ENCODE measurements at places on chromosomes 7 and 10. TPM values are rescaled to one million over a fixed set of nuclear protein-coding genes. Genes with fewer than 3 reads are reported as not detected.
A peak's percentile ranks its signal among the peaks of the same experiment; 100 is the strongest.

DOCK1 gene
- 59.9 TPM for total RNA-seq

ALOX5 gene
- total RNA-seq: not detected

PRKCQ gene
- not detected for total RNA-seq

GPER1 gene
- total RNA-seq: 7.1 TPM

PLEKHA8 gene
- 9.1 TPM for total RNA-seq

PEX1 gene
- total RNA-seq: 9.2 TPM

- peak overlapping the region; percentile 75 for H3K27ac ChIP-seq
- H3K4me3 ChIP-seq: peak overlapping the region; percentile 63
- peaks cover 26% of the 10 kb centered on the region for H3K27me3 ChIP-seq
- no peaks in the 10 kb centered on the region for H3K36me3 ChIP-seq
- peak; percentile 26 for DNase-seq
- H3K4me1 ChIP-seq: peaks cover 25% of the 10 kb centered on the region
Observed at GRCh38 chr7:51009716-51010496, 227.2 kb upstream of the GRB10 start.

DNA sequence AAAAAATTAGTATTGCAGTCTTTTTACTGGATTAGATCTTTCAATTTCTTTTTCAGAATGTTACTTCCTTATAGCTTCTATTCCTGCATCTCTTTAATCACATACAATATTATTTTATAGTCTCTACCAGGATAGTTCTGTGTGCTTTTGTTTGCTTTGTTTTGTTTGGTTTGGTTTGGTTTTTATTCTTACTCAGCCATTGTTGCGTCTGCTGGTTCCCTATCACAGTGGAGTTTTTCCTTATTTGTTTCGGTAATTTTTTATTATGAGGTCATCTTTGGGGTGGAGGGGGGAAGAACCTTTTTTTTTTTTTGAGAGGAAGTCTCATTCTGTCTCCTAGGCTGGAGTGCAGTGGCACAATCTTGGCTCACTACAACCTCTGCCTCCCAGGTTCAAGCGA is 9.0 kb upstream of the BAIAP2L1 start:
- H3K27me3 ChIP-seq: no peaks in the 10 kb centered on the region
- H3K4me3 ChIP-seq: no peak overlapping the region
- H3K36me3 ChIP-seq: no peaks in the 10 kb centered on the region
- H3K27ac ChIP-seq: no peak overlapping the region
- DNase-seq: no peak

DNA sequence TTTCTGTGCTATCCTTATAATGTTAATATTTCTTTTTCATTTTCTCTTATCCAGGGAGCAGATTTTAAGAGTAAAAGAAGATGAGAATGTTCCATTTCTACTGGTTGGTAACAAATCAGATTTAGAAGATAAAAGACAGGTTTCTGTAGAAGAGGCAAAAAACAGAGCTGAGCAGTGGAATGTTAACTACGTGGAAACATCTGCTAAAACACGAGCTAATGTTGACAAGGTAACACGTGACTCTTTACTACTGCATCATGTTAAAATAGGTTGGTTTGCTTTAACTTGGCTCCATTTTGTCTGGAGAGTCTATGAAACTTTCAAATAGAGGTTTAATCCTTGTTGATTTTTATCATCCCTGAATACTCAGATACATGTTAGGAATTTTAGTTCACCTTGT is 73.3 kb downstream of the RALA start:
- H3K27me3 ChIP-seq: no peaks in the 10 kb centered on the region
- no peak overlapping the region for H3K4me3 ChIP-seq
- no peak for DNase-seq
- H3K36me3 ChIP-seq: peaks cover 63% of the 10 kb centered on the region
- H3K4me1 ChIP-seq: peaks cover 42% of the 10 kb centered on the region
- H3K27ac ChIP-seq: peak overlapping the region; percentile 27

DNA sequence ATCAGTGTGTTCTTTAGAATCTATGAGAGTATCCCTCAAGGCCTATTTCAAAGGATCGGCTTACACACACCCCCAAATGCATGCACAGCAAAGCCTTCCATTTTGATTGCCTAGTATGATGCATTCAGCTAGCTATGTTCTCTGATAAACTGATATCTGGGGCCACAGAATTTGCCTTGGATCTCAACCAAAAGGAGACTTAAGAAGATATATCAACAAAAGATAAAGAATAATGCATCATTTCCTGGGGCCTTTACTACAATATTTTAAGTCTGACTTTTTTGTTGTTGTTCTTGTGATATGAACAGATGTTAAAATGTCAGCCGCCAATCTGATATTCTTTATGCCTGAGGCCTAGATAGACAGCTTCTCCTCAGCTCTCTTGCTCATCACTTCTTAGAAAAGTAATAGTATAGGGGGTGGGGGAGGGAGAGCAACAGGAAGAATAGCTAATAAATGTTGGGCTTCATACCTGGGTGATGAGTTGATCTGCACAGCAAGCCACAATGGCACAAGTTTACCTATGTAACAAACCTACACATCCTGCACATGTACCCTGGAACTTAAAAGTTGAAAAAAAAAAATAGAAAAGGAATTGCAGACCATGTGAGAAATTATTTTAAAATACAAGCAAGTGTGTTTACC is 792.9 kb upstream of the GHITM start:
- no peak for DNase-seq
- H3K4me3 ChIP-seq: no peak overlapping the region
- no peaks in the 10 kb centered on the region for H3K27me3 ChIP-seq
- no peak overlapping the region for H3K27ac ChIP-seq

- peaks cover 45% of the 10 kb centered on the region for H3K27me3 ChIP-seq
- H3K4me3 ChIP-seq: no peak overlapping the region
- H3K36me3 ChIP-seq: no peaks in the 10 kb centered on the region
- H3K4me1 ChIP-seq: peaks cover 27% of the 10 kb centered on the region
- no peak for DNase-seq
Observed at GRCh38 chr7:50805447-50806125, 22.9 kb upstream of the GRB10 start.

- H3K4me1 ChIP-seq: no peaks in the 10 kb centered on the region
- no peak overlapping the region for H3K27ac ChIP-seq
- no peaks in the 10 kb centered on the region for H3K27me3 ChIP-seq
- no peaks in the 10 kb centered on the region for H3K36me3 ChIP-seq
Observed at GRCh38 chr7:32043688-32044087, 26.5 kb downstream of the PDE1C start.

DNA sequence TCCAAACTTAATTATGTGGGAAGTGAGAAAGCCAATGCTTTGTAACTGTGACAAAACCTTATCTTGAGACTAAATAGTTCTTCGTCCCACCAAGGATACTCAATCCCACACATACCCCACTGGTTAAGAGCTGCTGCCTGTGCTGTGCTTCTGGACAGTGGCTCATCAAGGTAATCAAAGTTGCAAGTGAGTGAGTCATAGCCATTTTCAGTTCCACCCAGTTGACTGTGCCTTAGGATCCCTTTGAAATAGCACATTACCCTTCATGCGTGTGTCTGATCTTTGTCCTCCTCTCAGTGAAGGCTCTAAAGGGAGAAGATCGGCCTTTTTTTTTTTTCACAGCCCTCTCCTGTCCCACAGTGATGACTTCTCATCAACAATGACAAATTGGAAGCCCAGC is 706.0 kb upstream of the AUTS2 start:
- H3K4me3 ChIP-seq: no peak overlapping the region
- DNase-seq: no peak
- H3K4me1 ChIP-seq: no peaks in the 10 kb centered on the region
- no peaks in the 10 kb centered on the region for H3K36me3 ChIP-seq
- H3K27me3 ChIP-seq: no peaks in the 10 kb centered on the region

DNA sequence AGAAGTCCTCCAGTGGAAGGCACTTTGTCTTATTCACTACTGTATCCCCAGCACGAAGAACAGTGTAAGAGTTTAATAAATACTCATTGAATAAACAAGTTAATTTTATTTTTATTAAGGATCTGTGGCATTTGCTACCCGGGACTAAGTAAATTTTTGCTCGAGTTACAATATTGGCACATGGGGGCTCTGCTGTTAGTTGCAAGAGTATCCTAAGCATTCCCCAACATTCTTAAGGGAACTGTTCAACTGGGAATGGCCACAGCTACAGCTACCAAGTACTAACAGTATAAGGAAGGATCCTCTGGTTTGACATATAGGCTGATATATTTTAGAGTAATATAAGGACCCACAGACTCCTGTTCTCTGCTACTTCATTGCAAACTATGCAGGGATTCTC is 8.7 kb upstream of the LRRTM3 start:
- no peaks in the 10 kb centered on the region for H3K36me3 ChIP-seq
- H3K4me3 ChIP-seq: no peak overlapping the region
- no peaks in the 10 kb centered on the region for H3K27me3 ChIP-seq
- H3K4me1 ChIP-seq: no peaks in the 10 kb centered on the region
- no peak for DNase-seq

DNA sequence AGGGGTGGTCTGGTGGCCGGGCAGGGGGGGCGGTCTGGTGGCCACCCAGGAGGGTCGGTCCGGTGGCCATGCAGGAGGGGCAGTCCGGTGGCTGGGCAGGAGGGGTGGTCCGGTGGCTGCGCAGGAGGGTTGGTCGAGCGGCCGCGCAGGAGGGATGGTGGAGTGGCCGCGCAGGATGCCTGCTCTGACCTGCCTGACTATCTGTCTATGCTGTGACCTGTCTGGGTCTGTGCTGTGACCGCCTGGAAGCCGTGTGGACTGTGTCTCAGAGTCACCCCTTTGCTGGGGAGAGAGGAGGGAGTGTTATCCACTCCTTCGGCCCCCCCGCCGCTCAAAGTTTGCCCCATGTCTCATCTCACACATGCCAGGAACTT is 113.2 kb downstream of the ACTR3B start:
- H3K27ac ChIP-seq: no peak overlapping the region
- H3K27me3 ChIP-seq: no peaks in the 10 kb centered on the region
- no peaks in the 10 kb centered on the region for H3K4me1 ChIP-seq
- no peak for DNase-seq

- H3K4me1 ChIP-seq: peaks cover 20% of the 10 kb centered on the region
- H3K36me3 ChIP-seq: no peaks in the 10 kb centered on the region
- H3K27ac ChIP-seq: no peak overlapping the region
- H3K4me3 ChIP-seq: no peak overlapping the region
- peak; percentile 11 for DNase-seq
Observed at GRCh38 chr10:91880310-91880709, 29.0 kb downstream of the FGFBP3 start.

- H3K36me3 ChIP-seq: peaks cover 17% of the 10 kb centered on the region
- H3K4me1 ChIP-seq: peaks cover under 1% of the 10 kb centered on the region
- H3K4me3 ChIP-seq: no peak overlapping the region
- H3K27me3 ChIP-seq: no peaks in the 10 kb centered on the region
- H3K27ac ChIP-seq: no peak overlapping the region
- DNase-seq: no peak
Observed at GRCh38 chr10:7962592-7962991, 91.9 kb upstream of the GATA3 start.

- DNase-seq: peak; percentile 11
- peaks cover 34% of the 10 kb centered on the region for H3K4me1 ChIP-seq
- H3K27me3 ChIP-seq: no peaks in the 10 kb centered on the region
- no peak overlapping the region for H3K4me3 ChIP-seq
- H3K27ac ChIP-seq: no peak overlapping the region
Observed at GRCh38 chr10:34403512-34403911, 411.6 kb downstream of the PARD3 start.

GRCh38 chr10:124704428-124705380 is 39.5 kb downstream of the FAM53B start:
- no peak for DNase-seq
- no peak overlapping the region for H3K4me3 ChIP-seq
- H3K4me1 ChIP-seq: peaks cover 8% of the 10 kb centered on the region
- H3K36me3 ChIP-seq: no peaks in the 10 kb centered on the region
- peaks cover 3% of the 10 kb centered on the region for H3K27me3 ChIP-seq

DNA sequence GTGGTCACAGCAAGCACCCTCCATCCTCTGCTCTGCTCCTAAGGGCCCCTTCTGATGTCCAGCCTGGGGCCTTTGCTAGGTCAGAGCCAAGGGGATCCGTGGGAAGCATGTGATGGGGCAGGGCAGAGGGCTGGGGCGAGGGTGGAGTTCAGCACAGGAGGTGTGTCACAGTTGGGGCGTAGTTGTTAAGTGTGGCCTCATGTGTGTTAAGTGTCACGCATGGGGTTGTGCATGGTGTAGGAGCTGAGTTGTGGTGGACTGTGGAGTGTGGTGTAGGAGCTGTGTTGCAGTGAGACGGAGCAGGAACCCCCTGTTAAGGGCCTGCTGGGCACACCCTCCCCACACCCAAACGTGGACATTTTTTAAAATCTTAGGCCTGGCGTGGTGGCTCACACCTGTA is 248.0 kb downstream of the USP6NL start:
- no peak overlapping the region for H3K4me3 ChIP-seq
- no peaks in the 10 kb centered on the region for H3K36me3 ChIP-seq
- peaks cover 7% of the 10 kb centered on the region for H3K27me3 ChIP-seq
- no peak for DNase-seq

DNA sequence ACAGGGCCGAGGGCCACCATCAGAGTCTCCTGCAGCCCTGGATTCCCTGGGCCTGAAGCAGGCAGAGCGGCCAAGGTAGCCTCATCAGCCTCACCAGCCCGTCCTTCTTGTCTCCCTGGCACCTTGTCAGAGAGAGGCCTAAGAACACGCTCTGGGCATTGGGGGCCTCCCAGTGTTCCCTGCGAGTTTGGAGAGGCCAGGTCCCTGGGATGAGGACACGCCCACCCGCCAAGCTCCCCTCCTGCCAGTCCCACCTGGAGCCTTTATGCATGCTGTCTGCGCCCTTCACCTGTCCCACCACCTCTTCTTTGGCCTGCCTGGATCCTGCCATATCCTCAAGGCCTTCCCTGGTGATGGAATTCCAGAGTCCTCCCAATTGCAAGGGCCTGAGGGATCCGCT is 69.2 kb downstream of the LHPP start:
- no peaks in the 10 kb centered on the region for H3K36me3 ChIP-seq
- no peaks in the 10 kb centered on the region for H3K27me3 ChIP-seq
- peaks cover 5% of the 10 kb centered on the region for H3K4me1 ChIP-seq
- no peak overlapping the region for H3K4me3 ChIP-seq
- no peak for DNase-seq
- no peak overlapping the region for H3K27ac ChIP-seq

GRCh38 chr10:11177381-11177780 is 159.7 kb downstream of the CELF2 start:
- H3K36me3 ChIP-seq: peaks cover 10% of the 10 kb centered on the region
- H3K27ac ChIP-seq: peak overlapping the region; percentile 92
- no peak overlapping the region for H3K4me3 ChIP-seq

GRCh38 chr7:20079080-20079479 is 138.1 kb downstream of the MACC1 start:
- no peak for DNase-seq
- no peaks in the 10 kb centered on the region for H3K27me3 ChIP-seq
- no peaks in the 10 kb centered on the region for H3K36me3 ChIP-seq
- H3K4me3 ChIP-seq: no peak overlapping the region
- no peak overlapping the region for H3K27ac ChIP-seq

- H3K36me3 ChIP-seq: peaks cover 13% of the 10 kb centered on the region
- no peak overlapping the region for H3K4me3 ChIP-seq
- no peak for DNase-seq
- peaks cover 6% of the 10 kb centered on the region for H3K4me1 ChIP-seq
- H3K27ac ChIP-seq: no peak overlapping the region
- peaks cover 10% of the 10 kb centered on the region for H3K27me3 ChIP-seq
Observed at GRCh38 chr10:97004591-97004990, 172.5 kb downstream of the LCOR start.

All from HFFc6 (cell line).